ENCODE measurements at places on chromosomes 2 and 18.
A peak's percentile ranks its signal among the peaks of the same experiment; 100 is the strongest.

- no peak for DNase-seq
These were observed 56.9 kb downstream of the MCFD2 start for GRCh38 chr2:46858702-46859090.

DNA sequence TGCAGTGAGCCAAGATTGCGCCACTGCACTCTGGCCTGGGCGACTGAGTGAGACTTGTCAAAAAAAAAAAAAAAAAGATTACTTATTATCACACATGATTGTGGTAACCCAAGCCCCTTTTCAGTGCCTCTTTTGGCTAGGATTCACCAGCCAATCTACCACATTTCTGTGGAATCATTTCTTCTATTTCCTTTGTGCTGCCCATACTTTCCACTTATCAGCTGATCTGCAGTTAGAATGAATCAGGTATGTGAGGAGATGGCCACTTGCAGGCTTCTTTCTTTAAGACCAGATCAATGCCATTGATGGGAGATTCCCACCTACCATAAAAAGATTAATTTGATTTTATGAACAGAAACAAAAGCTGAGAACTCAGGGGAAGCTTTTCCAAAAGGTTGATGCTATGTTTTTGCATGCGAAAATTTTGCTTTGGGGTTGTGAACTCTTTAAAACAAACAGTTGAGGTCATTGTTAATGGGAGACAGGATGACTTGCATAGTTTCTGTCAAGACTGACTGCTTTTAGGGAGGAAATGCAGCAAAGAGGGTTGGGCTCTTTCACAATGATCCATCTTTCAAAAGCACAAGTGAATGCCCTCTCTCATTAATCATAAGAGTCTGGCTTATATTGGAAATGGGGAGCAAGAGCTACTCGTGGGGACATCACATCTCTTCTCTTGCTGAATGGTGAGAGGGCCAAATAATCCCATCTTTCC lies 66.9 kb upstream of the CYP26B1 start:
- no peak for DNase-seq

- DNase-seq, result no peak
These were observed 49.3 kb downstream of the CIB4 start for GRCh38 chr2:26591619-26592505.

- DNase-seq, result no peak
These were observed 50.5 kb upstream of the TSPYL6 start for GRCh38 chr2:54306556-54306955.

- DNase-seq, result no peak
These were observed 29.1 kb upstream of the ZC3H15 start for GRCh38 chr2:186456941-186457340.

GRCh38 chr2:220876080-220876824 lies 695.9 kb downstream of the EPHA4 start:
- DNase-seq, result no peak

GRCh38 chr2:224594840-224595239 lies 9.7 kb upstream of the CUL3 start:
- no peak for DNase-seq

- no peak for DNase-seq
These were observed 165.1 kb downstream of the ZNF521 start for GRCh38 chr18:25186871-25187270.

DNA sequence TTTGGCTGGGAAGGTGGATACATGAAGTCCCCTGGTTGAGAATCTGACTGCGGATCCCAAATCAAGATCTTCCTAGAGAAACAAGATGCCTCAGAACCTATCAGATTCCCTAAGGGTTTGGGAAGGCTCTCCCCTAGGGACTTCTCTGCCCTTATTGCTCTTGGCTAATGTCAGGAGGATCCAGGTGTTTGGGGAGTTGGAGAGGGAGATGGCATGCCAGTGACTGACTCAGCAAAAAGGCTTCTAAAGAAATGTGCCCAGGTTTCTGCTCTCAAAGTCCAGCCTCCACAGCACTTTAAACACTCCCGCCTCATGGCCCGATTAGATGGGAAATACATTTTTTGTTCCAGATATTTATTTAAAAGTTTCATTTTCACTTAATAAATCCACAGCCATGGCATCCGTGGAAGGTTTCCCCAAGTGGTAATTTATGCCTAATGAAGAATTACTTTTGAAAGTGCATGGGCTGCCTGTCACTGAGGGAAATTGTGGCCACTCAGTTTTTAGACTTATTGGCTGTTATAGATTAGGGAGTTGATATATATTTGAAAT lies 156.4 kb downstream of the OSR1 start:
- DNase-seq, result no peak

DNA sequence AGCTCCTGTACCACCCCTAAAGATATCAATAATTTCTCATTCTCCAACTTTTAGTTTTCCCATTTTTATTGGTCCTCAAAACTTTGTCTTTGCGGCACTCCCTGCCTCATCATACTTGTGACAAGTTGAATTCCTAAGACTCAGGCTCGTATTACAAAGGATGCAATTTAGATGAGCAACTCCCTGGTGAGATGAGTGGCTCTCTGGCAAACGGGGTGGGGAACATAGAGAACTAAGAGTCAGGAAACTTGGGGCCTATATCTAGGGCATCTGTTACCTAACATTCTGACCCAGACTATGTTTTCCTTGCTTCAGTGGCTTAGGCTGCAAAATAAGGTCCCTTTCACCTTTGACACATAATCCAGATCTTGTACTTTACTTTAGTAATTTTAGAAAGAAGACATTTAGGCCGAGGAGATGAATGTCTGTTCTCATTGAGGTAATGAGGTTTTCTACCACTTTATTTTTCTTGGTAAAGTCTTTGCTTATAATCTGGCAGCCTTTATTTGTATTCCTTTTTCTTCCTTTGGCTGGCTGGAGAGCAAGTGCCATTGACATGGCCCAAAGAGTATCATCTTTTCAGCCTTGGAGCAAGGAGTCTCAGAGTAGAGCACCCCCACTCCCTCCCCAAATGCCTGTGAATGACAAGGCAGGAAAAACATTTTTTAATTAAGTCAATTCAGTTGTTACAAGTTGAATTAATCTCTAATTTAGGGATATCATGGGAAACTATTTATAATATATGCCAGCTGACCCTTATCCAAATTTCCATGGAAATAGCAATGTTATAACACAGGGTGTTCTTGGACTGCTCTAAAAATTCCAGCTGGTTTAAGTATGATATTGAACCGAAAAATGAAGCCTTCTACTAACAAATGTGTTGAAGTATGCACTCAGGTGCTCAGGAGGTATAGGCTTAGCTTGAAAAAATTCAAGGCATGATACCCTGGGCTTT lies 15.2 kb downstream of the TSPYL6 start:
- DNase-seq, result no peak

GRCh38 chr2:57890464-57890863 lies 156.1 kb upstream of the VRK2 start:
- no peak for DNase-seq

- DNase-seq, result no peak
These were observed 101.5 kb upstream of the LPIN2 start for GRCh38 chr18:3114451-3114850.

- no peak for DNase-seq
These were observed 53.2 kb upstream of the POMC start for GRCh38 chr2:25221579-25221978.

- DNase-seq, result no peak
These were observed 35.5 kb downstream of the NXPH2 start for GRCh38 chr2:138744713-138745112.

DNA sequence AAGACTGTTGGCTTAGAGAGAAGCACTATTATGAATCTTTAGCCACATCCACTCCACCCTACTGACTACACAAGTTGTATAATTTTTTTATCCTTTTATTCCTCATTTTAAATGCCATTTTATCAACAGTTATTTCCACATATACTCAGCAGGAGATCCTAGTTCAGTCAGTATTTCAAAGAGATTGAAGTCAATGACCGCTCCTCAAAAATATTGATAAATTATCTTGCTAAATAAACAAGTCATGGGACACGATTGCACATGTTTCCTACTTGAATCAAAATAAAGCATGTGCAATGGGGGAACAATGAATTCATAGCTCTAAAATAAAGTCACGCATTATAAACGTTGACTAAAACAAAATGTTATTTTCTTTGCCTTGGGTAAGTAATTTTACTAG lies 496.5 kb downstream of the LRRTM4 start:
- DNase-seq, result no peak

DNA sequence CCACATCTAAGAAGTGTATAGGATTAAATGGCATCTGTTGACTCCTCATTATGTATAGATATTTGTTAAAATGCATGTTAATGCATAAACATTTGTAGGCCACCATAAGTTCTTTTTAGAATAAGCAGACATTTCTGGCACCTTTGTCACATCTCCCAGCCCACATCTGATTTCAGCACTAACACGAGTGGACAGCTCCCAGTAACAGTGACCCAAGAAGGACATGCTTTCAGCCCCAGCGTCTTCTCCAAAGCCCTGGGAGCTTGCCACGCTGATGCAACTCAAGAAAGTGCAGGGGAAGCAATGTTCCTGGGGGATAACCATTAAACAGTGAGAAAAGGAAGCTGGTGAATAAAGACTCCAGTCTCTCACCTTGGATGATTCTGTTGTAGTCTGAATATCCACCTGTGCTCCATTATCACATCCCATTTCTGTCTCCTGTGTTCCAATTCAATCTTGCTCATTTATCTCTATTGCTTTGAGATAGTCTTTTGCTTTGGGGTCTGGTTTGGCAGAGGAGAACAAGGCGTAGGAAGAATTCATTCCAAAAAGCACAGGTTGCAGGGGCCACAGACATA lies 182.6 kb upstream of the THSD7B start:
- DNase-seq, result no peak

- DNase-seq, result peak; percentile 22
These were observed 42.1 kb upstream of the TAF1B start for GRCh38 chr2:9800975-9801726.

- DNase-seq, result no peak
These were observed 308.5 kb downstream of the GBX2 start for GRCh38 chr2:235859651-235860050.

DNA sequence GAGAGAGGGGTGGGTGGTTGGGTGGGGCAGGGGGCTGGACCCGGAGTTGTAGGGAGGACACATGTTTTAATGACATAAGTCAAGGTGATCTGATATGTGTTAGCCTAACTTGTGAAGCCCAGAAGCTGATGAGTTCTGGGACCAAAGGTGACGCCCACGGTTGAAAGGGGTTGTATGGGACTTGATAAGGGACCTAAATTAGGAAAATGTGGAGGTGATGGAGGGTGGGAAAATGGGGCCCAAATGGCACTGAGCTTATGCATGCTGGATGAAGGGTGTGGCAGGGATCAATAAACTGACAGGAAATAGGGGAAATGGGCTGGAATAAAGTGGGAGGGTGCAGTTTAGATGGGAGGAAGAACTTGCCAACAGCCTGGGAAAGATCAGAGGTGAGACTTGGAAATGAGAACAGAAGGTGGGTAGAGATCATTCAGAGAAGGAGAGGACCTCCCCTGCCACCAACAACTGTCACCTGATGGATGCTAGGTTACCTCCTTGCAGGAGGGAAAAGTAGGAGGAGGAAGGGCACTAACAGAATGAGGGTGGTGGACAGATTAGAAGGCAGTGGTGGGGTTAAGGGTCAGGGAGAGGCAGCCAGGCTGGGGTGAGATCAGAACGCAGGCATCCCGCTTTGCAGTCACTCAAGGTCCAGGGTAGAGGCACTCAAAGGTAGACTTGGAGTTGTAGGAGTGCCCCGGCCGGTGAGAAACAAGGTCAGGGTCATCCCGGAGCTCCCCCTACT lies 15.3 kb downstream of the WNT10A start:
- no peak for DNase-seq

GRCh38 chr2:74593826-74594772 lies 39.6 kb downstream of the DOK1 start:
- no peak for DNase-seq

GRCh38 chr2:38146275-38146906 lies 70.4 kb upstream of the CYP1B1 start:
- no peak for DNase-seq

GRCh38 chr2:127737892-127738291 lies 36.6 kb downstream of the SFT2D3 start:
- DNase-seq, result no peak

DNA sequence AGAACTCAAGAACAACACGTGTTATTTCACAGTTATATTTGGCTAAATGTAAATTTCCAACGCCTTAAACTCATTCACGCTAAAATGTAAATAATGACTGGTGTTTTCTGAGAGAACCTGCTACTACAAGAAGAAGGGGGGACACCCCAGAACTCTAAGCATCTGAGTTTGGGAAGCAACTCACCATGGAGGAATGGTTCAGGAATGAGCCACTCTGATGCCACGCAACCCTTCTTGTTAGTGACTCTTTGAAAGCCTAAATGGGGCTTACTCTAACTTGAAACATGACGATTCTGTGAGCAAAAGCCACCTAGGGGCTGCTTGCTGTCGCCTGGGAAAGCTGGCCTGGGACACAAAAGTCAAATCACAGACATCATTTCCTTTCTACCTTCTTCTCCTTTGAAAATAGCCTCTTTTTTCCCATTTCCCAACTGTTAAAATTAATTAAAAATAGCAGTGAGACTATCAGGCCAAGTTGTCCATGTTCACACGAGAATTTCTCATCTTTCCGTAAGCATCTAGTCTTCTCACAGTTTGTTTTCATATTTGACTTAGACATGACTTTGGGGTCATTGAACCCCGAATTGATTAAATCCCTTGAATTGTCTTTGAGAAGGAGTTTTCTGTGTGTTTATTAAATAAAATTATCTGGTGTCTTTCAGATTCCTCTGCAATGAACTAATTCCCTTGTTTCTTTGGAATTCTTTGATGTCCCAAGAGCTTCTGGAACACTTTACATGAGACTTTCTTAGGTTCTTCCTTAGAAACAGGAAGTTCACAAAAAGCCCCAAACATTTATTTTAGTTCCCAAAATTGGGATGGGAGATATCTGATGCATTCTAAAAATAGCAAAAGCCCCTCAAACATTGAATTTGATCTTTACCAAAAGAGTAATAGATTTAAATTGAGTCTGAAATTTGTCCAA lies 75.5 kb upstream of the CABLES1 start:
- DNase-seq, result no peak

DNA sequence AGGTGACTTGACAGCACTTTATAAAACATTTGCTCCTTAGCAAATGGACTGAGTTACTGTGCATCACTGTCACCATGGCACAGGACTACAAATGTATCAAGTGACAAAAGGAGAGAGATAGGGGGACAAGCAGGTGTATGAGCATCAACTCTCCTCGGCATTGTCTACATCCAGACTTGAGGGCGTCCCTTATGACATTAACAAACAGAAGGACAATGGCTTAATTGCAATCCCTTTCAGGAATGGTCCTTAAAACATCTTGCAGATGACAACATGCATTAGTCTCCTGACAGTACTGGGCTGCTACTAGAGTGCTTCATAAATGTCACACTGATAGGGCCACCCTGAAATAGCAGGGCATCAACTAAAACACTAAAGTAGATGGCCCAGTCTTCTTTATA lies 198.8 kb downstream of the PDE1A start:
- DNase-seq, result no peak

- DNase-seq, result no peak
These were observed 23.1 kb downstream of the PRPF40A start for GRCh38 chr2:152694161-152694661.

Data from stimulated activated CD8-positive, alpha-beta memory T cell treated with anti-CD3 and anti-CD28 coated beads, Interleukin-12 subunit alpha, Interleukin-12 subunit beta, amount 100 ng/mL, for 1 hour (primary cell).